ENCODE measurements at places on chromosomes 5 and 9.

DNA sequence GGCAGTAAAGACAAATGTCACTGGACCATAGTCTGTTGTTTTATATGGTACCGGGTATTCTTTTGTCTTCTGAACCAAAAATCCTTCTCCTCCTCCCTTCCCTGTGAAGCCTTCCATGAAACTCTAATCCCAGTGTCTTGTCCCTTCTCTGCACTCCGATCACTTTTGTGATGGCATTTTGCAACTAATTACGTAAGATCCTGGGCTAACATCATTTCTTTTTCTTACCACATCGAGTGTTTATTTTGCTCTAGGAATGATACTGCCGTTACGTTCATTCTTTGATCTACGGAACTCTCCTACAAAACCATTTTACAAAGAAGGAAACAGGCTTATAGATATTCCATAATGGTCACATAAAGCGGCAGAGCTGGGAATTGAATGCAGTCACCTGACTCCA, 33.7 kb downstream of the SNX18 start:
- DNase-seq = no peak

- no peak for DNase-seq
Measured at GRCh38 chr5:181224390-181225229, 1.5 kb downstream of the TRIM41 start.

DNA sequence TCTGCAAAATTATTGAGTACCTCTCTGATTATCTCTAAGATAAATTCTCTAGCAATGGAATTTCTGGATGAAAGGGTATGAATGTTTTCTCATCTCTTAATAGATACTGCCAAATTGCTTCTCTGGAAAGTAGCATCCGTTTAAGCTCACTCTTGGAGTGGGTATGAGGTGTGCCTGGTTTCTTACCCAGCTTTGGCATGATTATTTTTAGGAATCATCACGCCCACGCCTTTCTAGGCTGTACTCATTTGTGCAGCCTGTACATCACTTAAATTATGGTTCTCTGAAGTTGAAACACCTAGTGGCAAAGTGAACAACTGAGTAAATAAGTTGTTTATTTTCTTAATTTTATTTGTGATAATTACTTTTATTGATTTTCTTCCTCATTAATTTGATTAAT, 156.5 kb upstream of the IL12B start:
- no peak for DNase-seq

GRCh38 chr5:40367255-40367654, 312.5 kb upstream of the PTGER4 start:
- DNase-seq = no peak

GRCh38 chr9:89905606-89906338, 301.0 kb downstream of the GADD45G start:
- no peak for DNase-seq

GRCh38 chr5:31196309-31196708, 2.8 kb downstream of the CDH6 start:
- no peak for DNase-seq

- DNase-seq = no peak
Measured at GRCh38 chr9:132267660-132268059, 87.1 kb downstream of the SETX start.
